ENCODE measurements at places on chromosomes 2 and 18.
A peak's percentile ranks its signal among the peaks of the same experiment; 100 is the strongest.

DNA sequence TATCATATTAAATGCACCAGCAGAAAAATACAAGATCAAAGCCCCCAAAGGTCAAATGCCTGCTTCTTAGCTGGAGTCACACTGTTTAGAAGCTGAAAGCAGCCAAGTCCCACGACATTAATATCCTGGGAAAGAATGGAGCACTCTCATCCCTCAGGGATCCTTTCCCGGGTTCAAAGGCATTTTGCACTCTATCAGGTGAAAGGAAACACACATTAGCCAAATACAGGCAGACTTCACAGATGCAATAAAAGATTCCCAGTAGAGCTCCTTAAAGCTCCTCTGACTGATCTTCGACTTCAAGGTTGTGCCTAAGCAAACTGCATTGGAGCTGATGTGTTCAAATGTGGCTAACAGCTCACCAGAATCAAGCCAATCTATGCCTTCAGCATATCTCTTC lies 158.4 kb downstream of the RNF152 start:
- DNase-seq, result no peak

DNA sequence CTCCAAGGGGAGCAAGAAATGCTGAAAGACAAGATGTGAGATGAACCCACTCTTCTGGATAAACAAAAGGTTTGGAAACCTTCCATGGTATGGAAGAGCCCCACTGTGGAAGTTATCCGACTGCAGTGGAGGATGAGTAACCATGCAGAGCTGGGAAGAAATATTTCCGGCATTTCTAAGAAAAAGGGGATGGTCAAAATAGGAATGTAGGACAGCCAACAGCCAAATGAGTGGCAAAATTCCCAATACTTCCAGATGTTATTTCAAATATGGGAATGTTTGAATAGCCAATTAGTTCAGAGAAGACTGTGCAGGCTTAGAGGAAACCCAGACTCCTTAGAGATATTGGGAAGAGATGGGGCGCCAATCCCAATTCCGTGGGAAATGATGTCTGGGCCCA lies 246.8 kb downstream of the RAD51AP2 start:
- no peak for DNase-seq

DNA sequence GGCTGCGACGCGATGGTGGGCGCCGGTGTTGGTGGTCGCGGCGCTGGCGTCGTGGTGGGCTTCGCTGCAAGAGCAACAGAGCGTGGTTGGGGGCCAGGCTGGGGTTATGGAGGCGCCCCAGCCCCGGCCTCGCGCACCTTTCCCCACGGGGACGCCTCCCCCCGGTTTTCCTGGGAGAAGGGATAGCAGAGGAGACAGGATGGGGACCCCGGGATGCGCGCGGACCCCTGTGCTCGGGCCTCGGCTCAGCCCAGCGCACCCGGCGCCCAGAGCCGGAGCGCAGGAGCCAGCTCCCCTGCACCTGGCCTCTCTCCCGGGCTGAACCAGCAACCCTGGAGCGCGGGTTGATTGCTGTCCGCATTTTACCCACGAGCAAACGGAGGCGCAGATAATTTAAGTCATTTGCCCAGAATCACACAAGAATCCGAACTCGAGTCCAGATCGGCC lies 1.0 kb downstream of the CD8A start:
- no peak for DNase-seq

DNA sequence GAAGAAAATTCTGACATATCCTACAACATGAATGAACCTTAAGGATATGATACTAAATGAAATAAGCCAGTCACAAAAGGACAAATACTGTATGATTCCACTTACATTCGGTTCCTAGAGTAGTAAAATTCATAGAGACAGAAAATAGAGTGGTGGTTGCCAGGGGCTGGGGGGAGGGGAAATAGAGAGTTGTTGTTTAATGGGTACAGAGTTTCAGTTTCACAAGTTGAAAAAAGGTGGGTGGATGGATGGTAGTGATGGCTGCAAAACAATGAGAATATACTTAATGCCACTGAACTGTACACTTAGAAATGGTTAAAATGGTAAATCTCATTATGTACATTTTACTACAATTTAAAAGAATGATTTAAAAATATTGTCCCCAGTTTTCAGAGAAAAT lies 53.3 kb upstream of the NFU1 start:
- DNase-seq, result no peak

GRCh38 chr2:217415316-217415715 lies 555.5 kb upstream of the TNP1 start:
- DNase-seq, result no peak

DNA sequence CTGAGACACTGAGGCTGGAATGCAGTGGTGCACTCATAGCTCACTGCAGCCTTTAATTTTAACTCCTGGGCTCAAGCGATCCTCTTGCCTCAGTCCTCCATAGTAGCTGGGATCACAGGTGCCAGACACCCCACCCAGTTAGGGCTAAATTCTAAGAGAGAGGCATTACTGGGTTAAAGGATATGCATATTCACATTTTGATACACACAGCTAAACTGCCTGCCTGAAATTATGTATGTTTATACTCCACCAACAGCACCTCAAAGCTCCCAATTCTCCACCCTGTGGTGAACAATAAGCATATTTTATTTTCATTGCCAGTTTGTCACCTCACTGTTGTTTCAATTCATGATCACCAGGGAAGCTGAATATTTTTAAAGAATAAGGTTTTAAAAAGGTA lies 18.7 kb upstream of the MCM6 start:
- no peak for DNase-seq

DNA sequence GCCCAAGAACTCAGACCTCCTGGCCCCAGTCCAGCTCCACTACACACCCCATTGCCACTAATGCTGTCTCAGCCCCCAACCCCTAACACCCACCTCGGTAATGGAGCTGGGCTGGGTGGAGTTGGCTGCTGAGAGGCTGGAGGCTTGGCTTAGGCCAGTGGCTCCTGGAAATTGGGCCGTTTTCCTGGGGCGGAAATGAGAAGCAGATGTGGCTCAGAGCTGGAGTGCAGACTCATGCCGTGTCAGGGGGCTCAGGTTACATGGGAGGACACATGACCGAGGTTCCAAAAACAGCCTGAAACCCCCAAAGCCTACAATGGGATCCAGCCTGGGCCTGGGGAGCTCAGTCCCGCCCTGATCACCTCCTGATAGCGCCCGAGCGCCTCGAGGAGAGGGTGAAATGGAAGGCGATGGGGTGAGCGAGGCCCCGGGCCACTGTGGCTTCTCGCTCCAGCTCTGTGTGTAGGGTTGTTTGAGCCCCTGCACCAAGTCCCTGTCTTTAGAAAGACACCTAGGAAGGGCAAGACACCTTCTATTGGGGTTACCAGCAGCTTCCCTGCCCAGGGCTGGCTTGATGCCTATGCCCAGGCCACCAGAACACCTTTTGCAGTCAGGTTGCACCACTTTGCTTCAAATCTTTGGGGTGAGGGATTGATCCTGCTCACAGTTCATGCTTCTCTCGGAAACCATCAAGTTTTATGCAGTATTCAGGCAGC lies 175.7 kb upstream of the HAAO start:
- no peak for DNase-seq

- no peak for DNase-seq
Measured at GRCh38 chr18:65990944-65991708, 240.3 kb downstream of the CDH7 start.

DNA sequence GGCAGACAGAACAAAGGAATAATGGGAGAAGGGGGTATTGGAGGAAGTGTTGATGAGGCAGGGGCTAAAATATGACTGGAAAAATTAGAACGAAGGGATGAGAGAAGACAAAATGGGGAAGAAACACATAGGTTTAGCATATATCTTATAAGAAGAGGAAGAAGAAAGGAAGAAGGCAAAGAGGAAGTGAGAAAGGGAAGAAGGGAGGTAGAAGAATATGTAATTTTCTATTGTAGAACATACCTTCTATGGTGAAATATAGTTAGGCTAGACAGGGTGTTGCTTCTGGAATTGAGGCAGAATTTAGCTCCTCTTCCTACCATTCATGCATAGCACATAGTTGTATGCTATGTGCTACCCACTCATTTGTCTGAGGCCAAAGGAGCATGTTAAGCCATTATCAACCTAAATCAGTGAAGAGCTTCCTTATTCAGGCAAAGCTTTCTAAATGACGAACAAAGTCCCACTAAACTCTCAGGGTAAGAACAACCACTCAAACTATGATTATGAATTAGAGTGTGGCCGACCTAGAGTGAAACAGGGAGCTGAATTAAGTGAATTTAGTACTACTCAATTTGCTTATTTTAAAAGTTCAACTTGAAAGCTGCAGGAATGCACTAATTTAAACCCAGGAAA lies 180.9 kb upstream of the GALNT5 start:
- no peak for DNase-seq

DNA sequence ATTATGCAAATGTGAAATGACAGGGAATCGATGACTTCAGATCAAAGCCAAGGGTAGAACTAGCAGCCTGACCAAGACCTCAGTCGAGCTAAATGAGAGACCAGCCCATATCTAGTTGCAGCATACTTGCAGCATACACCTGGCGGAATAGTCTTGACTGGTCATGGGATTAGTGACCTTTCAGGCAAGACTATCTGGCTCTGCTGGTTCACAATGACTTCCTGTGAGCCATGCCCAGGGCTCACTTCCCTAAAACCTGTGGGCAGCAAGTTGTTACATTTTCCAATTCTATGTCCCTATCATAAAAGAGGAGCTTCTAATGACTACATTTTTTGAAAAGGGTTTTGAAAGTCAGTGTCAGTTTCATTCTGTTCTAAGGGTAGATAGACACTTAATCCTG lies 1624.9 kb upstream of the CELF4 start:
- DNase-seq, result no peak

DNA sequence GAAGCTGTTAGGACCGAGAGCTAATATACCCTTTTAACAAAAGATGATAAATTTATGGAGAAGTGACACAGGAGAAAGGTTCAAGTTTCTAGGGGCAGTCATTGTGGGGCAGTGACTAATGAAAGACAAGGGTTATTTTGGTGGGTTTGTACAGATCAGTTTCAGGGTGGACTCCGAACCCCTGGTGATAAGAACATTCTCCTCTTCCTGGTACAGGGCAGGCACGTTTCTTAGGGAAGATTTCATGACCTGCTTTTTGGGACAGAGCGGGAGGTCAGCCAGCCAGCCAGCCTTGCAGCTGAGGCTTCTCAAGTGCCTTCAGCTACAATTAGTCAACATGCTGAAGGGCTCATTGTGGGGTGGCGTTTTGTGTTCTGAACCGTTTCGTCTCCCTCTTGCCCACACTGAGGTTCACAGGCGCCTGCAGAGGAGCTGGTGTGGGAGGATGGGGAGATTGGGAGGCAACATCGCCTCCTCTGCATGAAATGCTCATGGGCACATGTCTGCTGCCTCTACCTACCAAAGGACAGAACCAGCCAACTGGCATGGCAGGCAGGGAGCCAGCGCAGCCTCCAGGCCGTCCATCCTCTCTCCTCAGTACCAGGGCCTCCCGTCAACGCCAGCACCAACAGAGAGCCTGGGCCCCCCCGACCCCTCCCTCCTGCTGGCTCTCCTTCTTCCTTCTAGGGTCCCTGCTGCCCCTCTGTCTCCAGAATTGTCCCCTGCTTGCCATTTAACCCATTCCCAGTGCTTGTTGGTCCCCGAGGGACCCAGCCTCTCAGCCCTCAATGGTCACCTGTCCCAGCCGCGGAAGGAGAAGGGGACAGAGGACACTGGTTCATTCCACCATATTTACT lies 9.6 kb downstream of the CHMP1B start:
- DNase-seq, result no peak

DNA sequence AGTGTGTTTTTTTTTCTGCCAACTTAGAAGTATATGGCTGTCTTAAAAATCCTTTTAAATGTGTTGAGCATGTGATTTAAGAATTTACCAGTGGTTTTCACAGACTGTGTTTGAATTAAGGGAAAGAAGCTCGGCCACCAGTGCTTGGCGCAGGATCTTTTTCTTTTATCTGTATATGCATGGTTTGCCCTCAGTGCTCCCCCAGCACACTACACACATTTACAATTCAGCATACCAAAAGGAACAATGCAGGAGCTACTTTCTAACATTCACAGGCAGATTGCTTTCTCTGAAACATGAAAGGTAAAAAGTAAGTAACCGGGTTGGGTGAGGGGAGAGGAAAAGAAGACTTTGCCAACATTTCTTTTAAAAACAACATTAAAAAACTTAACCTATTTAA lies 3.9 kb downstream of the SALL3 start:
- no peak for DNase-seq

DNA sequence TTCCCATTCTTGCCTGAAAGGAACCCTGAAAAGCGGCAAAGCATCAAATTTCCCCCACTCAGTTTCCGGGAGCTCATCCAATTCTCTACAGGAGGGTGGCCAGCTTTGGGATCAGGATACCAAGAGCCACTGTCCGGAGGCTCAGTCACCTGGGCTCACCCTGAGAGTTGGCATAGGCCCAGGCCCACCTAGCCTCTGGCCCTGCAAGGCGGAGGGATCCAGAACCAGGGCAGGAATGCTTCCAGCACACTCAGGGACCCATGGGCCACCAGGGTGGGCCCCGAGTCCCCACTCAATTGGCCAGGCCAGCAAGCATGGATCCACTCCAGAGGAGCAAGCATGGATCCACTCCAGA lies 432.9 kb upstream of the MYT1L start:
- DNase-seq, result peak; percentile 85

- no peak for DNase-seq
Measured at GRCh38 chr2:60105906-60106305, 447.5 kb downstream of the BCL11A start.

DNA sequence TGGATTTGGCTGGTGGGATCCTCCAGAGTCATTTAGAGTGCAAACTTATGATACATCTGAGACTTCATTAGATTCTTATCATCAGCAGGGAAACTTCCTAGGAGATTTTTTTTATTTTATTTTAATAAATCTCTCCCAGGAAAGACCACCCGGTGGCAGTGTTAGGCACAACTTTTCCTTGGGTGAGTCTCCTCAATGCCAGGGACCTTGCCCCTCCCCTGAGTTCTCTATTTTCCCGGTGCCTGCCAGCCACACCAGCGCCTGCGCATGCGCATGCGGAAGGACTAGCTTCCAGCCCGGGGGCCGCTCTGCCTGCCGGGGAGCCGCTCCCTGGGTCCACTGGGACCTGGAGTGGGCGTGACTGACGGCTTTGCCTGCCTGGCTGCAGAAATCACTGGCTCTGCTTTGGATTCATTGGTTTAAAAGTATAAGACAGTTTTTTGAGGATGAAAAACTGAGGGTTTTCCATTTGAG lies 86.6 kb downstream of the TMEM182 start:
- DNase-seq, result no peak

- no peak for DNase-seq
Measured at GRCh38 chr2:188526701-188527100, 235.0 kb downstream of the GULP1 start.

- DNase-seq, result no peak
Measured at GRCh38 chr2:238525990-238526389, 99.3 kb downstream of the ASB1 start.

GRCh38 chr18:3037423-3037915 lies 24.5 kb upstream of the LPIN2 start:
- no peak for DNase-seq

- no peak for DNase-seq
Measured at GRCh38 chr2:216465579-216466195, 33.0 kb upstream of the RPL37A start.

DNA sequence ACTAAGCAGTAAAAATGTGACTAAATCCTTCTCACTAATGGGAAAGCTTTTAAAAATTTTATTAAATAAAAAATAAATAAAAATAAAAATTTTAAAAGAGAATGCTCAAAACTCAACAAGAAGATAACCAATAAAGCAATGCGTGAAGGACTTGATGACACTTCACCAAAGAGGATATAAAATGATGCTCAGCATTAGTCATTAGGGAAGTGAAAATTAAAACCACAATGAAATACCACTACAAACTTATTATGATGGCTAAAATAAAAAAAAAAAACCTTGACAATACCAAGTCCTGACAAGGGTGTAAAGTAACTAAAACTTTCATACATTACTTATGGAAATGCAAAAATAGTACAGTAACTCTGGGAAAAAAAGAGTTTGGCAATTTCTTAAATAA lies 3.3 kb upstream of the WDR75 start:
- no peak for DNase-seq

- DNase-seq, result no peak
Measured at GRCh38 chr2:230700447-230700846, 12.2 kb upstream of the CAB39 start.
